Neural crest cell (in vitro differentiated cells): ENCODE measurements at places on chromosomes 7 and 10. TPM values are rescaled to one million over a fixed set of nuclear protein-coding genes. Genes with fewer than 3 reads are reported as not detected.

- DNase-seq = no peak
Measured at GRCh38 chr7:16764942-16765341, 11.4 kb downstream of the TSPAN13 start.

- DNase-seq = peak; percentile 98
Measured at GRCh38 chr7:101688183-101688831, 59.2 kb upstream of the MYL10 start.

- DNase-seq = peak; percentile 21
Measured at GRCh38 chr10:63720072-63720537, 198.9 kb downstream of the REEP3 start.

- no peak for DNase-seq
Measured at GRCh38 chr10:18886102-18886501, 162.5 kb upstream of the MALRD1 start.

DNA sequence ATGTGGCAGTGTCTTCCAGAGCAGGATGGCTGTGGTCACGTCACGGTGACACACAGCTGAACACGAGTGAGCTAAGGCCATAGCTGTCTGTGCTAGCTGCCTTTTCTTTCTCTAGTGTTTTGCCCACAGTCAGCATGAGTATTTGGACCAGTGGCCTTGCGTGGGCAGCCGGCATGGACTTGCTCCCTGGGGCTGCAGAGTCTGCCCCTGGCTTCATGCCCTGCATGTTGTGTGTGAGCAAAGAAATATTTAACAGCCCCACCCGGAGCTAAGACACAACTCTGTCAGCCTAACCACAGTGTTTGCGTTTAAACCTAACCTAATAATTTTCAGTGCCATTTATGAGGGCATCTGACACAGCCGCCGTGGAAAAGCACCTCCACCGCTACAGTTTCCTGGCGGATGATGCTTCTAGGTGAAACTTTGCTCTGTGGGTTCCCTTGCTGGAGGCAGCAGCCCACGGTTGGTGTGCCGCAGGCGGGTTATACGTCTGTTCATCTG, 14.6 kb downstream of the CHST12 start:
- no peak for DNase-seq

- DNase-seq = no peak
Measured at GRCh38 chr10:78531088-78531487, 497.4 kb downstream of the RPS24 start.

GRCh38 chr10:44458671-44459413, 73.9 kb upstream of the CXCL12 start:
- no peak for DNase-seq

DNA sequence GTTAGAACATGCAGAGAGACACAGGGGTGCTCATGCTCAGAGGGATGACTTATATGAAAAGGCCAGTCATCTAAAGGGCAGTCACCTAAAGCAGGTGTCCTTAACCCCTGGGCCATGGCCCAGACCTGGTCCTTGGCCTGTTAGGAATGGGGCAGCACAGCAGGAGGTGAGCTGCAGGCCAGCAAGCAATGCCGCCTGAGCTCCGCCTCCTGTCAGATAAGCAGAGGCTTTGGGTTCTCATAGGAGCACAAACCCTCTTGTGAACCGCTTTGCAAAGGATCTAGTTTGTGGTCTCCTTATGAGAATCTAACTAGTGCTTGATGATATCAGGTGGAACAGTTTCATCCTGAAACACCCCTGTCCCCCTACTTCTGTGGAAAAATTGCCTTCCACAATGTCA, 14.5 kb downstream of the ANKRD7 start:
- no peak for DNase-seq

- DNase-seq = no peak
Measured at GRCh38 chr10:122624546-122624945, 64.0 kb downstream of the DMBT1 start.

DNA sequence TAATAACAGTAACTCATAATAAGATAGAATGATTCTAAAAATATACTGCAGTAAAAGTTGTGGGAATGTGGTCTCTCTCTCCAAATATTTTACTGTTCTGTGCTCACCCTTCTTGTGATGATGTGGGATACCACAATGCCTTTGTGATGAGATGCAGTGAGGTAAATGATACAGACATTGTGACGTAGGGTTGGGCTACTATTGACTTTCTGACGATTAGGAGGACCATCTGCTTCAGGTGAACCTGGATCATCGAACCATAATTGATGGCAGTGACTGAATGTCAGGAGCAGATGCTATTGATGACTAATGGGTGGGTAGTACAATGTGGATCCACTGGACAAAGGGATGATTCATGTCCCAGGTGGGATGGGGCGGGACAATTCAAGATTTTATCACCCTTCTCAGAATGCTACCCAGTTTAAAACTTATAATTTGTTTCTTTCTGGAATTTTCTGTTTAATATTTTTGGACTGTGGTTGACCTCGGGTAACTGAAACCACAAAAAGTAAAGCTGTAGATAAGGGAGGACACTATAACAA, 73.9 kb upstream of the ARMC3 start:
- no peak for DNase-seq

DNA sequence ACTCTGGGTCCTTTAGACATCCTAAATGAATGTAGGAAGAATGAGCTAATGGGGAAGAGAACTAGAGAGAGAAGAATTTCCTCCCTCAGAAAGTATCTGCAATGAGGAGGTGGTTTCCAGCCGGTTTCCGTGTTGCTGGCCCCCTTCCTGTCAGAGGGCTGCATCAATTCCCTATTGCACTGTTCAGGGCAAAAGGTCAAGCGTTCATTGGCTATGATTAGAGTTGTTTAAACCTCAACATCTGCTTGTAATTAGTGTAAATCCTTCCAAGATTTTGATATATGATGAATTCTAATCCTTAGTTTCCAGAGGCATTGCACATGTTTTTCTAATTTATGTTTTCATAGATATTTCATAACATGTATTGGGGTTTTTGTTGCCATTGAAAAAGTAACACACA, 107.3 kb upstream of the SGCE start:
- no peak for DNase-seq

GRCh38 chr10:26243351-26243720, 26.8 kb downstream of the GAD2 start:
- DNase-seq = no peak

- no peak for DNase-seq
Measured at GRCh38 chr7:95493247-95493646, 7.5 kb downstream of the ASB4 start.

- no peak for DNase-seq
Measured at GRCh38 chr7:110470420-110470819, 620.5 kb upstream of the LRRN3 start.

DNA sequence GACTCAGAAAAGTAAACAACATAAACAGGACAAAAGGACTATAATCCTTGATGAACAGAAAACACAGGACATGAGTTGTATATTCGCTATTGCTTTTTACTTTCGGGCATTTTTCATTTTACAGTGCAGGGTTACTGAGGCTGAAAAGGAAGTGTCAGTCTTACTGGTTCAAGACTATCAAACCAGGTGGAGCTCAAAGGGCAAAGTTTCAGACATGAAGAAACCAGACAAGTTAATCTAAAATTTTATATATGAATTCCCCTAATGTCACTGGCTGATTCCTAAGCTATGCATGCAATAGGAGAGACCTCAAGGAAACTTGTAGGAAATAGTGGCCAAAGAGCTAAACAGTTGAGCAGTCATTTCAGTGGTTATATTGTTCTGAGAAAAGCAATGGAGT, 11.4 kb downstream of the TCAF1 start:
- DNase-seq = no peak

GRCh38 chr10:124911124-124912067, 30.5 kb upstream of the ZRANB1 start:
- no peak for DNase-seq

Gene ZNF727
- not detected in 2 replicates for total RNA-seq

Gene ARL3
- 32.5 and 34.6 TPM in 2 replicates for total RNA-seq

Gene PLAC9
- 24.1 and 27.5 TPM in 2 replicates for total RNA-seq

Gene NKX1-2
- not detected in 2 replicates for total RNA-seq

Gene SLC13A1
- total RNA-seq = not detected in 2 replicates

Gene CALML3
- total RNA-seq = not detected in 2 replicates
